ENCODE measurements at places on chromosomes 5 and 9.
A peak's percentile ranks its signal among the peaks of the same experiment; 100 is the strongest.

GRCh38 chr9:95584176-95584575 is 67.4 kb upstream of the PTCH1 start:
- no peak for DNase-seq

DNA sequence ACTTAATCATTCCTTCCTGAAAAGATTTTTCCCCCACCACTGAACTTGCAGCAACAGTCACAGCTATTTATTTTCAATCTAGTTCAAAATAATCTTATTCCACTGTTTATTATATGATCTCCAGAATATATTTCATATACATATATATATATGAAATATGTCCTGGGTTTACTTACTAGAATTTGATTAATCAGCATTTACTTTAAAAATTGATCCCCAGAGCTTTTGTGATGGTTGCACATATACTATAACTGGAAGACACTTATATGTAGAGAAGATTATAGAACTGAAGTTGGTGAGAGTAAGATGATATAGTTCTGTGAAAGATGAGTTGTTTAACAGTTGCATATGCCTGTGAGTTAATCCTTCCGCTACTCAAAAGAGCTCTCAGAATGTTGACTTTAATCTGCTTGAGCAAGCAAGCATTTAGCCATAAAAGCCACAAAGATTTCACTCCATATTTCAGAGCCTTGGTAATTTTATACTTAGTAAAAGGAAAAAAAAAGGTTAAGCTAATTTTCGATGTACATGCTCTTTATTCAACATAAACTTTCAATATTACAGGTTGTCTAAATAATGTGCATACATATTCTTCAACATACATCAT is 399.3 kb upstream of the CDH9 start:
- DNase-seq = no peak

- peak; percentile 36 for DNase-seq
Measured at GRCh38 chr5:123486951-123487655, 24.9 kb upstream of the CSNK1G3 start.

DNA sequence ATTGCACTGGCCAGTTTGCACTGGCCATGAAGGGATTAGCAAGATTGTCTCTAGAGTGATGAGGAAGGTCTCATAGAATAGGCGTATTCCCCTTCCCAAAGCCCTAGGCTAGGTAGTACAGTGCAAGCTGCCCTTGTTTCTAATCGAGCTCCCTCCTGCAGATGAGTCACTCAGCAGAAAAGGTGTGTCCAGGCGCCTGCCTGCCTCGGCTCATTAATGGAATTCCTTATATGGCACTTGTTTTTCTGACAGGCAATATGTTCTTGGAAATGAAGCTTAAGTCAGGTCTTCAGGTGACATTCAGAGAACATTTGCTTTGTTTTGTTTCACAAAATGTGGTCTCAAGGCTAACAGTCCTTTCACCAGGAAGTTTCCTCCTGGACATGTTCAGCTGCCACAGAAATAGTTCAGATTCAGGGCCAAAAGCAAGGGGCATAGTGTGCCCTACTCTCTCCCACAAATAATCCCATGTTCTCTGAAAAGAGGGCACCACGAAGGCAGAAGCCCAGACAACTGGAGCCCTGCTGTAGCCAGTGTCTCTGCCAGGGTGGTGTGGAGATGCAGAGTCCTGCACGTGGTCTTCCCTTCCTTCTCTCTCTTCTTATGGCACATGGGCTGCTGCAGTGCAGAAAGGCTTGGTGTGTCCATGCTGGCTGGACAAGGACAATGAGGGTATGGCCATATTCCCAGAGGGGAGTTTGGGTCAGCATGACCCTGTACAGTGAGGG is 281.1 kb upstream of the MAP3K1 start:
- DNase-seq = no peak

- no peak for DNase-seq
Measured at GRCh38 chr5:147611483-147611882, 101.6 kb upstream of the DPYSL3 start.

GRCh38 chr5:18699681-18700080 is 1065.4 kb downstream of the TAF11L14 start:
- no peak for DNase-seq

DNA sequence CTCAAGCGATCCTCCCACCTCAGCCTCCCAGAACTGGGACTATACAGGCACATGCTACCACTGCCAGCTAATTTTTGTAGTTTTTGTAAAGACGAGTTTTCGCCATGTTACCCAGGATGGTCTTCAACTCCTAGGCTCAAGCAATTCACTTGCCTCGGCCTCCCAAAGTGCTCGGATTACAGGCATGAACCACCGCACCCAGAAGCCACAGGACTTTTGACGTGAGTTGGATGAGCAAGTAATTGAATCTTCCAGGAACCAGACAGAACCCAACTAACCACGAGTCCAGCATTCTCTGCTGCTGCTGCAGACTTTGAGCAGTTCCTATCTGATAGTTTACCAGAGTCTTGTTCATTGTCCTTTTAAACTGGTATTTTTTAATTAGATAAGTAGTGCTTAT is 9.6 kb upstream of the ATP6V0E1 start:
- DNase-seq = no peak

GRCh38 chr5:57804007-57804444 is 321.4 kb upstream of the ACTBL2 start:
- no peak for DNase-seq

- no peak for DNase-seq
Measured at GRCh38 chr9:16057541-16057940, 504.7 kb downstream of the CCDC171 start.

- DNase-seq = peak; percentile 3
Measured at GRCh38 chr5:22372376-22372775, 480.8 kb downstream of the CDH12 start.

DNA sequence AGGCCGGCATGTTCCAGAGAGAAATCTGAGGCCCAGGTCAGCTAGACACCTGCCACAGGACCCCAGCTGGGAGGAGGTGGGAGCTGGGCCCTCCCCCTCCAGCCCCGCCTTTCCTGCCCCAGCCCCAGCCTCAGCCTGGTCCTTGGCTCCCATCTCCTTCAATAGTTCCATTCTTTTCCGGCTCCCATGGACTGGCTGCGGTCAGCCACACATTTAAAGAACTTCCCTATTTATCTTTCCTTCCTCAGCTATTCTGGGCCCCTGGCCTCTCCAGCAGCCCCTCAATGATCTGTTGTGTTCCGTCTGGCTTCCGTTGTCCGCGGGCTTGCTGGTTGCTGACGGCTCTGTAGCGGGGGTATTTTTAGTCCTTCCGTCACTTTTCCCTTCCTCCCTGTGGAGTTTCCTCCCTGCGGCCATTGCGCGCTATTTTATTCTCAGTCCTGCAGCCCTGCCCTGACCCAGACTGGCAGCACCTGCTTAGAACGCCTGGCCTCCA is 73.8 kb downstream of the AMBP start:
- no peak for DNase-seq

DNA sequence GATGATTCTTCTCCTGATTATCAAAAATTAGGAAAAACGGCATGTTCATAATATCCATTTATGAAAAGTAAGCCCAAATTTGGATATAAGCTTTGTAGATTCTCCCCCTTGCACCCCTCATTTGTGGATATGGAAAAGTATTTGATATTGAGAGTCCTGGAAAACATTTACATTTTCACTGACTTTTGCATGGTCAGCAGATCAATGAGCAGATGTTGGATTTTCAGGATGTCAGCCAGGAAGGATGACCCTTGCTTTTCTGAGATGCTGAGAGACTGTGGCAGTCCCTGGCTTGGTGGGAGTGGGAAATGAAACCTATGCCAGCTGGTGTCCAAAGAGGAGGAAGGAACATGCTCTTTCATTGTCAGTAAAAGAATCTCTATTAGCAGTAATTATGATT is 410.8 kb downstream of the DMAC1 start:
- DNase-seq = no peak

GRCh38 chr9:122226758-122227574 is 1.8 kb downstream of the LHX6 start:
- DNase-seq = no peak

DNA sequence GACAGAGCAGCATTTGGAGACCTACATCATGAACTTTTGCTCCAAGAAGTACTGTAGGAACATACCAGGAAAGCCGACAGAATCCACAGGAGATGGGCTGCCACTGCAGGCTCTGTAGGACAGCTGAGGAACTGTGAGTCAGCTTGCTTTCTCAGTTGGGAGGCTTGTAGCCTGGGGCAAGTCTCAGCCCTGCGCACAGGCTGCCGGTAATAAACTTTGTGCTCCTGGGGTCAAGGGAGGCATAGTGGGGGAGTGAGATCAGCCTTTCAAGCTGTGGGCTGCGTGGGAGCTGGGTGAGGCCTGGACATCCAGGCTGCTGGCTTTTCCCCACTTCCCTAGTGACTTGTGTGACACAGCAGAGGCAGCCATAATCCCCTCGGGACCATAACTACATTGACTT is 718.0 kb upstream of the CDH10 start:
- no peak for DNase-seq
